ENCODE measurements at places on chromosomes 16 and 17. TPM values are rescaled to one million over a fixed set of nuclear protein-coding genes. Genes with fewer than 3 reads are reported as not detected.

GRCh38 chr16:75996491-75996890 is 270.2 kb upstream of the CPHXL start:
- H3K27ac ChIP-seq = no peak overlapping the region
- no peaks in the 10 kb centered on the region for H3K27me3 ChIP-seq
- no peak overlapping the region for H3K4me3 ChIP-seq
- no peaks in the 10 kb centered on the region for H3K36me3 ChIP-seq
- H3K4me1 ChIP-seq = no peaks in the 10 kb centered on the region

DNA sequence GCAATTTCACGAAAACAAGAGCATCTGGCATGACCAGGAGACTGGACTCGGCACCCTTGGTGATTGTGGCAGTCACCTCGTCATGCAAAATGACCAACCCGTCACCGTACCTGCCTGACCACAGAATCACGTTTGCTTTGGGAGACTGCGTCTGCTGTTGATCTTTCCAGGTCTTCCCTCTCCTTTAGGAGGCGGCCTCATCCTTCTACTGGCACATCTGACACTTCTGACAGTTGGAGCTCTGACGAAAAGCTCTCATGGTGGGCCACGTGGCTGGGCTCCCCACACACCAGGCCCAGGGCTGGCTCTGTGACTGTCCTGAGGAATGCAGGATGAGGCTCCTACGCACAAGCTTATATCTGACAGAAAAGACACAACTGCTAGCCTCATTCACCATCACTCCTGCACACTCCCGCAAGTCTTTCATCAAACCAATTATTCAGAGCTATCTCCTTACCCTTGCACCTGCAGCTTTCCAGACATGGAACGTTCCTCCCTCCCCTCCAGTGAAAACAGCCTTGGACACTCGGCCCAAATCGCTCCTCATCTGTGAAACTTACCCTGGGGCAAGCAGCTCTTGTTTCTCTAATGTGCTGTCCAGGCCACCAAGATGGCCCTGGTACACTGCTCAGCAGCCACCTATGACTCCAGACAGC is 3.6 kb downstream of the TRAP1 start:
- H3K4me1 ChIP-seq = peaks cover 9% of the 10 kb centered on the region
- DNase-seq = no peak
- H3K4me3 ChIP-seq = no peak overlapping the region
- H3K27ac ChIP-seq = no peak overlapping the region
- peaks cover 8% of the 10 kb centered on the region for H3K36me3 ChIP-seq
- H3K27me3 ChIP-seq = no peaks in the 10 kb centered on the region

DNA sequence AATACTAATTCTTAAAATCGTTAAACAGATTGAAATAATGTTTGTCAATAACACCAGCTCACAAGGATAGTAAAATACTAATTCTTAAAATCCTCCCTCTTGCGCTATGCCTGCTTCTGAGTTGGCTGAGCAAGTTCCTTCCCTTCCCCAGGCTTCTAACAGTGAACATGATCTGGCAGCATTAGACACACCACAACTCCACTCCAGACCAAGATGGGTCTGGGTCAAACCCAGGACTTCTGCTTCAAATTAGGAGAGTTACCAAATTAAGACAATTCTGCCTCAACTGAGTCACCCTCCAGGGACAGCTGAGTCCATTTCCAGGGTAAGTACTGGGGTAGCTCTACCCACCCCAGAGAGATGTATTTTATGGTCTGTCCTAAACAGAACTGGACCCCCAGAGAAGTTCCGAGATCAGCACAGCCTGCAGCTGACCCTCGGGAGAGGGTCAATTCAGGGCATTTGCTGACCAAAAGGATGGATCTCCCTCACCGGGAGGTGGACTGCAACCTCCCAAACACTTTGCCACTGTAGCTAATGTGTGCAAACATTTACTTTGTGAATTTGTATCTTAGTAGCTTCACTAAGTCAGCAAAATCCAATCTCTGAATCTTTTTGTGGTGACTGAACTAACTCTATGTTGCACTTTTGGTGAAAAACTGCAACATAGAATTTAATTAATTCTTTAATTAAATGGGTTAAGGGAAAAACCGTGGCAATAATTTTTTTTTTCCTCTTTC is 48.8 kb downstream of the ADCY9 start:
- H3K4me1 ChIP-seq = peaks cover 3% of the 10 kb centered on the region
- no peak overlapping the region for H3K4me3 ChIP-seq
- no peak overlapping the region for H3K27ac ChIP-seq
- peak; percentile 17 for DNase-seq
- H3K27me3 ChIP-seq = no peaks in the 10 kb centered on the region

DNA sequence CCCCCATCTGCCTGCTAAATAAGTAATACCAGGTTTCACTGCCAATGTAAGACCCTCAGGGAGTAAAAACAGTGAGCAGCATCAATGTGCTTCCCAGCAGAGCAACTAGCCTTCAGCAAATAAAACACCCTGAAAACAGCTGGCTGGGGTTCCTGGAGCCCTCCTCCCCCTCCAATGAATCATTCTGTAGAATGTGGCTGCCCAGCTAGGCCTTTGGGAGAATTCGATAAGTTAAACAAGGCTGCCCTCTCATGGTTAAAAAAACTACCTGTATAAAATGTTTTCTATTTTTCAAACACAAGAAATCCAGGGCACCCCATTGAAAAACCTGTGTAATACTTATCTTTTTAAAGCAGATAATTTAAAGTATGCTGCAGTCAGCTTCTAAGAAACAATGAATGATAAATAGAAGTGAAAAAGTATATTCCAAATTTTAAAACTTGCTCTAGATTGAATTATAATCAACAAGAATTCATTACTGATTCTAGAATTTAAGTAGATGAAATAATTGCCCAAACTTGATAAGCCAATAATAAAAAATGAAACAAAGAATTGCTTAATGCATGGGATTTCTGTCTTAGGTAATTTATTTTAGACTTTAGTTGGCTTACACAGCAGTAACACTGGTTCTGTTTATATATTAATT is 9.4 kb upstream of the TOM1L1 start:
- no peaks in the 10 kb centered on the region for H3K4me1 ChIP-seq
- no peaks in the 10 kb centered on the region for H3K36me3 ChIP-seq
- DNase-seq = peak; percentile 77
- H3K27ac ChIP-seq = no peak overlapping the region
- peaks cover 2% of the 10 kb centered on the region for H3K27me3 ChIP-seq
- no peak overlapping the region for H3K4me3 ChIP-seq

DNA sequence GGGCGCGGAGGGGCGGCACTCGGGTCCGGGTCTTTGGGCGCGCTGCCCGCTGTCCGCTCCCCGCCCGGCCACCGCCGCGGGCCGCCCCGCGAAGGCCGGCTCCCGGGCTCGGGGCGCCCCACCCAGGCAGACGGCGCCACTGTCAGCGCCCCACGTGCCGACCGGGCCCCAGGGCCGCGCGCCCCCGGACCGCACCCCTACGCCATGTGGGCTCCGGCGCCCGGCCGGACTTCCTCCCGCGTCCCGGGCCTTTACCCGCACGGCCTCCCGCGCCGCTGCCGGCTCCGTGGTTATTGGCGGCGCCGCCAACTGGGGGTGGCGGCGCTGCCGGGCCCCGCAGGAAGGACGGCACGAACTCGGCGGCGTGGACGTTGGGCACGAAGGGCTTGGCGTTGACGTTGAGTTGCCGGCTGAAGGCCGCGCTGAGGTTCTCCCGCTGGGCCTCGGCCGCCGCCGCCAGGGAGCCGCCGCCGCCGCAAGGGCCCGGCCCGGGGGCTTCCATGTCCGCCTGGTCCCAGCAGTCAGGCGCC is 577 bp downstream of the GSPT1 start:
- peak; percentile 20 for DNase-seq
- H3K27ac ChIP-seq = peak overlapping the region; percentile 64
- no peaks in the 10 kb centered on the region for H3K27me3 ChIP-seq
- peak overlapping the region; percentile 59 for H3K4me3 ChIP-seq
- peaks cover 6% of the 10 kb centered on the region for H3K4me1 ChIP-seq

DNA sequence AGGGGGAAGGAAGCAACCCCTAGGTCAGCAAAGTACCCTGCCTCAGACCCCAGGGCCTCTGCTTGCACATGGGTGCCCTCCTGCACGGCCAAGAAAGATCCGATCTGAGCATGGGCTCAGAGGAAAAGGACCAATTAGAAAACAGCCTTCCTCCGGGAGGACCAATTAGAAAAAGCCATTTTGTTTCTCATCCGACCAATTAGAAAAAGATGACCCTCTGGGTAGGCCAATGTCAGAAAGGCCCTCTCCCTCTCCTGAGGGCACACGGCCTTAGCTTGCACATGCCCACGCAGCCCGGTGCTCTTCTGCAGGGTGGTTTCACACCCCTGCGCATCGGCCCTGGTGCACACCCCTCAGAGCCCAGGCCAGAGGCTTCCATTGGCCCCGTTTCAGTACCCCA is 5.1 kb upstream of the CISD3 start:
- no peak for DNase-seq
- peaks cover 12% of the 10 kb centered on the region for H3K36me3 ChIP-seq
- no peaks in the 10 kb centered on the region for H3K4me1 ChIP-seq
- no peak overlapping the region for H3K4me3 ChIP-seq
- no peaks in the 10 kb centered on the region for H3K27me3 ChIP-seq

- no peaks in the 10 kb centered on the region for H3K27me3 ChIP-seq
- H3K27ac ChIP-seq = no peak overlapping the region
- DNase-seq = no peak
- H3K4me3 ChIP-seq = no peak overlapping the region
Measured at GRCh38 chr17:77378318-77379064, 237.7 kb downstream of the SEC14L1 start.

GRCh38 chr17:57524839-57525568 is 220.1 kb downstream of the CCDC182 start:
- H3K4me1 ChIP-seq = no peaks in the 10 kb centered on the region
- H3K36me3 ChIP-seq = no peaks in the 10 kb centered on the region
- H3K4me3 ChIP-seq = no peak overlapping the region
- no peak for DNase-seq
- no peaks in the 10 kb centered on the region for H3K27me3 ChIP-seq

- H3K27ac ChIP-seq = peak overlapping the region; percentile 66
- no peaks in the 10 kb centered on the region for H3K27me3 ChIP-seq
- peaks cover 10% of the 10 kb centered on the region for H3K4me1 ChIP-seq
- H3K36me3 ChIP-seq = no peaks in the 10 kb centered on the region
- DNase-seq = peak; percentile 61
Measured at GRCh38 chr16:10871157-10871991, 5.6 kb upstream of the CIITA start.

DNA sequence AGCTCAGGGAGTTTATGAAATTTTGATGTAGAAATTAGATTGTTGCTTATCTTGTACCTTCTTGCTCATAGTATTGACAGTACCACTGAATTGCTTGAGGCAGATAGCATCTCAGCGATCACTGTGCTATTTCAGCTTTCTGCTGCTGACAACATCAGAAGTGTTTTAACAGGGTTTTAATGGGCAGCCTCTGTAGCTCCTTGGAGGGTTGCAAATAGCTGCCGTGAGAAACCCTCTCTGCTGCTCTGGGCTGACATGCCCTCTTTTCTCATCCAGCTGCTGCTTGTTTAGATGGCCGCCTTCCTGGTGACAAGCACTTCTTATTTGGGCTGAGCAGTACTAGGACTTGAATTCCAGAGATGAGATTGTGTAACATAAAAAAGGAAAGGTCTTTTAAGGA is 180.2 kb upstream of the TBX2 start:
- no peaks in the 10 kb centered on the region for H3K27me3 ChIP-seq
- H3K36me3 ChIP-seq = no peaks in the 10 kb centered on the region
- H3K4me3 ChIP-seq = no peak overlapping the region
- peaks cover 22% of the 10 kb centered on the region for H3K4me1 ChIP-seq
- H3K27ac ChIP-seq = peak overlapping the region; percentile 65

- H3K4me1 ChIP-seq = no peaks in the 10 kb centered on the region
- no peak for DNase-seq
- H3K27me3 ChIP-seq = no peaks in the 10 kb centered on the region
- no peak overlapping the region for H3K4me3 ChIP-seq
Measured at GRCh38 chr16:50751528-50751927, 9.6 kb downstream of the CYLD start.

DNA sequence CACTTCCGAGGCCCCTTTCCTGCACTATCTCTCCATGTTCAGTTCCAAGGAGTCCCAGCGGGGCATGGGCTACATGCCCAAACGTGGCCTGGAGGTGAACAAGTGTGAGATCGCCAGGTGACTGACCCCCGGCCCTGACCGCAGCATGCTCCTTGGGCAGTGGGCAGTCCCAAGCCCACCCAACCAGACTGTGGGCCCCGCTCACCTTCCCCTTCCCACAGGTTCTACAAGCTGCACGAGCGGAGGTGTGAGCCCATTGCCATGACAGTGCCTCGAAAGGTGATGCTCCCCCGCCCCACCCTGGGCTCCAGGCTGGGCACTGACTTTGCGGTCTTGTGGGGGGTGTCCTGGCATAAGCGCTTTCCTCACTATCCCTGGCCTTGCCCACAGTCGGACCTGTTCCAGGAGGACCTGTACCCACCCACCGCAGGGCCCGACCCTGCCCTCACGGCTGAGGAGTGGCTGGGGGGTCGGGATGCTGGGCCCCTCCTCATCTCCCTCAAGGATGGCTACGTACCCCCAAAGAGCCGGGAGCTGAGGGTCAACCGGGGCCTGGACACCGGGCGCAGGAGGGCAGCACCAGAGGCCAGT is 4.7 kb downstream of the CORO1A start:
- peaks cover 3% of the 10 kb centered on the region for H3K36me3 ChIP-seq
- no peak for DNase-seq
- no peak overlapping the region for H3K27ac ChIP-seq
- H3K4me3 ChIP-seq = no peak overlapping the region
- no peaks in the 10 kb centered on the region for H3K4me1 ChIP-seq
- no peaks in the 10 kb centered on the region for H3K27me3 ChIP-seq

- no peaks in the 10 kb centered on the region for H3K27me3 ChIP-seq
- H3K27ac ChIP-seq = no peak overlapping the region
- no peaks in the 10 kb centered on the region for H3K4me1 ChIP-seq
- DNase-seq = no peak
- no peaks in the 10 kb centered on the region for H3K36me3 ChIP-seq
Measured at GRCh38 chr16:76195056-76195455, 82.1 kb upstream of the CNTNAP4 start.

- no peak for DNase-seq
- H3K27ac ChIP-seq = no peak overlapping the region
- no peak overlapping the region for H3K4me3 ChIP-seq
Measured at GRCh38 chr17:76076765-76077583, 2.0 kb upstream of the ZACN start.

DNA sequence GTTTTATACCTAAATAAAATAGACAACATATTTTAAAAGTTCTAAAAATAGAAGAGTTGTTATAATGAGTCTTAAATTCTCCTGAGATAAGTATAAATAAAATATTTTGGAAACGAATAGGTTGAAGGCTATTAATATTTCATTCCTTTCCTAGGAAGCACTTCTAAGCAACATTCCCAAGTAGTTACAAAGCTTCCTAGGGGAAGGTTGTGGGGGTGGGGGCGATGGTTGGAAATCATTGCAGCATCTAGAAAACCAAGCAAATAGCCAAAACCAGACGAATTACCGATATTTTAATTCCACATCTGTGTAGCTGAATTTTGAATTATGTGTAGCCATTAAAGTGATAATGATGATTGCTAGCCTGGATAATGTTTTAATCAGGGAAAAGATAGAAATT is 26.9 kb downstream of the PTRH2 start:
- H3K36me3 ChIP-seq = peaks cover 21% of the 10 kb centered on the region
- H3K27me3 ChIP-seq = no peaks in the 10 kb centered on the region
- no peak overlapping the region for H3K4me3 ChIP-seq
- peaks cover 5% of the 10 kb centered on the region for H3K4me1 ChIP-seq
- DNase-seq = peak; percentile 65

- no peaks in the 10 kb centered on the region for H3K36me3 ChIP-seq
- peaks cover 2% of the 10 kb centered on the region for H3K27me3 ChIP-seq
- no peak overlapping the region for H3K4me3 ChIP-seq
- H3K27ac ChIP-seq = no peak overlapping the region
- no peaks in the 10 kb centered on the region for H3K4me1 ChIP-seq
- DNase-seq = no peak
Measured at GRCh38 chr17:20053361-20053964, 44.3 kb downstream of the SPECC1 start.

ZSCAN10 gene
- total RNA-seq = not detected

OSBPL7 gene
- 5.4 TPM for total RNA-seq

CA7 gene
- total RNA-seq = not detected

HP gene
- total RNA-seq = not detected

PRKCB gene
- total RNA-seq = under 0.01 TPM

Data from fibroblast of lung (primary cell).